ENCODE measurements at places on chromosomes 16 and 17. TPM values are rescaled to one million over a fixed set of nuclear protein-coding genes. Genes with fewer than 3 reads are reported as not detected.

Gene CHST5
- total RNA-seq: not detected

Gene DPEP3
- total RNA-seq: not detected

Gene GJC1
- 29.0 TPM for total RNA-seq

Gene TMED6
- total RNA-seq: 1.5 TPM
